Pulmonary artery endothelial cell (primary cell): ENCODE measurements at places on chromosomes 5 and 9.

GRCh38 chr9:89527084-89527483 is 29.2 kb upstream of the SEMA4D start:
- DNase-seq: no peak

DNA sequence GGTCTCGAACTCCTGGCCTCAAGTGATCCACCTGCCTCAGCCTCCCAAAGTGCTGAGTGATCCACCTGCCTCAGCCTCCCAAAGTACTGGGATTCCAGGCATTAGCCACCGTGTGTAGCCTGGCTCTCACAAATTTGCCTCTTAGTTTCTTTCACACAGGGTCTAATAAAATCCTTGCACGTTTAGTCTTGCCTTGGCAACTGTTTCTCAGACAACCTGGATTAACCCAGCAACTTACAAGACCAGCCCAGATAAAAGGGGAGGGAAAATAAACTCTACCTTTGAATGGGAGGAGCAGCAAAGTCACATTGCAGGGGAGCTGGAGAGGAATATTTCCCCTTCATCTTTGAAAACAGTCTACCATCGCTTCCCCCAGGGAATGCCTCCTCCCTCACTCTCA is 29.3 kb upstream of the GNA14 start:
- no peak for DNase-seq

GRCh38 chr5:84260140-84260539 is 124.5 kb downstream of the EDIL3 start:
- no peak for DNase-seq

DNA sequence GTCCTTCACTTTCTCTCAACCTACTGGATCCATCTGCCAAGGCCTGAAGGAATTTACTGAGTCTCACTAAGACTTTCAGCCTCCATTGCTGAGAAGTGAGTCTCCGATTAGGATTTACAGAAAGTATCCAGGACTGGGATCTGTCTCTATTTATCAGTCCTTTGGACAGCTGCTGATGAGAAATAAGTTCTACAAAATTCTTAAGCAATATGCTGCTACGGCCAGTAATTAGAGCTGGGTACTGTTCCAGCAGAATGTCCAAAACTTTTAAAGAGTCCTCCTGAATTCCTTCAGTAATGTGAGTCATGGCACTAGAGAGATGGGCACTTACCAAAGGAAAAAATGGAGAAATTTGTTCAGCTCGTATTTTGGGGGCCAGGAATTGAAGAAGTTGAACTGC is 5.9 kb downstream of the TEX10 start:
- no peak for DNase-seq

DNA sequence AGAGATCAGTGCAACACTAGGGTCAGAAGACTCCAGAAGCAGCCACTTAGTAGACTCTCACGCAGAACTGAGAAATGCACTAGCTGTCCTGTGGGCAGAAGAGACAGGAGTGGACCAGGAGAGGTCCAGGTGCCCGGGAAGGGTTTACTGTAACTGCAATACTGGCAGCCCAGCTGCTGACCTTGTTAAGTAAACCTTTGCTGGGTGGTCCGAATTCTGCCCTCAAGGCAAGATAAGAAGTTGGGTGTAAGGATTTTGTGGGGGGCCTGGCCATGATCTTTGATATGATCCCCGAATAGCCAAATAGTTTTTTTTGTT is 91.3 kb downstream of the PDE6A start:
- no peak for DNase-seq

GRCh38 chr9:114288193-114289091 is 34.5 kb upstream of the ORM1 start:
- no peak for DNase-seq

GRCh38 chr5:61333954-61334867 is 2.2 kb downstream of the ZSWIM6 start:
- DNase-seq: no peak
